ENCODE measurements at places on chromosomes 16 and 17.

DNA sequence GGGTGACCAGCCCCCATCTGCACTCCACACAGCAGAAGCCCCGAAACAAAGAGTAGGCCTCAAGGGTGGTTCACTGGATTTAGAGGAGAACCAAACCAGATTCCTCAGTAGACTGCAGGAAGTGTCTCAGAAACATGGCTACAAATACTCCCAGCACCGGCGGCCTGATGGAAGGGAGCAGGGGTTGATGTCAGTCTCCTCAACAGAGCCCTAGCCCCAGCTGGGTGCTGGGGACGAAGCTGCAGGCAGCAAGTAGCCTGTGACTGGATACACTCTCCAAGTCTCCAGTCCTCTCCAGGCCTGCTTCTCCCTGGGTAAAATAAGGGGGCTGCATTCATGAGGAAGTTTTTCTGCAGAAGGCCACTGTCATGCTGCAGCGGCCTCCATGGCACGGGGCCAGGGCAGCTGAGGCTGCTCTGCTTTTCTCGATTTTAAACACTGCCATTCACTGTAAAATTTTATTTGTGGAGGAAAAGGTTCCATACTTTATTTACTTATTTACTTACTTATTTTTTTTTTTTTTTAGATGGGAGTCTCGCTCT lies 36.7 kb upstream of the SREBF1 start:
- DNase-seq = no peak

DNA sequence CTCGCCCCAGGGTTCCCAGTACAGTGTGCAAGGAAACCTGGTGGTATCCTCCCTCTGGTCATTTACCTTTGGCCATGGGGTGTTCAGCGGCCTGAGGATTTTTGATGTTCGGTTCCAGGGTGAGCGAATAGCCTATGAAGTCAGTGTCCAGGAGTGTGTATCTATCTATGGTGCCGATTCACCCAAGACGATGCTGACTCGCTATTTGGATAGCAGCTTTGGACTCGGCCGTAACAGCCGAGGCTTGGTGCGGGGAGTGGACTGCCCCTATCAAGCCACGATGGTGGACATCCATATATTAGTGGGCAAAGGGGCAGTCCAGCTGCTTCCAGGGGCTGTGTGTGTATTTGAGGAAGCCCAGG lies 1.2 kb downstream of the AOC2 start:
- DNase-seq = no peak

GRCh38 chr16:79253100-79253631 lies 347.4 kb downstream of the MAF start:
- no peak for DNase-seq

GRCh38 chr16:82031116-82032084 lies 3.7 kb upstream of the HSD17B2 start:
- no peak for DNase-seq

GRCh38 chr17:65109990-65110680 lies 27.0 kb upstream of the RGS9 start:
- no peak for DNase-seq

- no peak for DNase-seq
Observed at GRCh38 chr17:2545393-2545792, 33.7 kb upstream of the METTL16 start.

GRCh38 chr16:35195173-35195863 lies 1735.9 kb downstream of the TP53TG3F start:
- no peak for DNase-seq

DNA sequence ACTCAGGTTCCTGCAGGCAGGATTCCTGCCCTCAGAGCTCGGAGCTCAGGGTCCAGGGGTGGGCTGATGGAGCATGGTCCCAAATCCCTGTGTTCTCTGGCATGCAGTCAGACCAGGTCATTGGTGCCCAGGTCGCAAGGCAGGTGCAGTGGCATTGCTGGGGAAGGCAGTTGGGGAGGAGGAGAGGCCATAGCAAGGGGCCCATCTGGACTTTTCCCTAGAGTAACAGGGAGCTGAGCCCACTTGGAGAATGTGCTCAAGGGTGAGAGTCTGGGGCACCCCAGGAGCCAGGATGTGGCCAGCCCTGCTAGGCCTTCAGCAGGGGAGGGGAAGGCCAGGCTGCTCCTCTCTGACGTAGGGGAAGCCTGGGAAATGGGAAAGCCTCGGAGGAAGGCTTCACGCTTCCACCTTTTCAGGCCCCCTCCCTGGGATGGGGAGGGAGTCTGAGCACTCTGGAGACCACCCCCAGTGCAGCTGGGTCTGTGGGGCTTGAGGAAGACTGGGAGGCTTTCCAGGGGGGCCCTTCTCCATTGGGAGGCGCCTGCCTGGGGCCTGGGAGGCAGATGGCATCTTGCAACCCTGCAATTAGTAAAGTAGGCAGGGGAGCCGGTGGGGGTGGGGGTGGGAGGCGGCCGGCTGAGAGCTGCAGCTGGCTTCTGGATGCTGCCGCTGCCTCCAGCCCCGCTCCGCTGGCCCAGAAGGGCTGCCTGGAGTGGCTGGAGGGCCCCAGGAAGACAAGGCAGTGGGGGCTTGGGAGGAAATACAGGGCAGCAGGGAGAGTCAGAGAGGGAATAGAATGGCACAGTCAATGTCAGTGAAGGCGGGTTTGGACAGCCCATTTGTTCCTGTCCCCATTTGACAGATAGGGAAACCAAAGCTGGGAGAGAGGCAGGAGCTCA lies 21.1 kb upstream of the DOK4 start:
- no peak for DNase-seq

DNA sequence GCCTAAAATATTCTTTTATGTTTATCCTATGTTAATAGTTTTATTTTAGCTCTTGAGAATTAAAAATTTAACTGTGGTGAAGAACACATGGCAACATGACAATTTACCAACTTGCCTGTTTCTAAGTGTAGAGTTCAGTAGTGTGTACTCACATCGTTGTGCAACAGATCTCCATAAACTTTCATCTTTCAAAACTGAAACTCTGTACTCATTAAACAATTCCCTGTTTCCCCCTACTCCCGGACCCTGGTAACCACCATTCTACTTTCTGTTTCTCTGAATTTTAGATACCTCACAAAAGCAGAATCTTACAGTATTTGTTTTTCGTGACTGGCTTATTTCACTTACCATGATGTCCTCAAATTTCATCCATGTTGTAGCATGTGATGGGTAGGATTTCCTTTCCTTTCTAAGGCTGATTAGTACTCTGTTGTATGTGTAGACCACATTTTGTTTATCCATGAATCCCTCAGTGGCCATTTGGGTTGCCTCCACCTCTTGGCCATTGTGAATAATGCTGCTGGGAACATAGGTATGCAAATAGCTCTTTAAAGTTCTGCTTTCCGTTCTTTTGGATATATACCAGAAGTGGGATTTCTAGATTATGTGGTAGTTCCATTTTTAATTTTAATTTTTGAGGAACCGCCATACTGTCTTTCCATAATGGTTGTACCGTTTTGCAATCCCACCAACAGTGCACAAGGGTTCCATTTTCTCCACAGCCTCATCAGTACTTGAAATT lies 17.4 kb downstream of the IST1 start:
- no peak for DNase-seq

DNA sequence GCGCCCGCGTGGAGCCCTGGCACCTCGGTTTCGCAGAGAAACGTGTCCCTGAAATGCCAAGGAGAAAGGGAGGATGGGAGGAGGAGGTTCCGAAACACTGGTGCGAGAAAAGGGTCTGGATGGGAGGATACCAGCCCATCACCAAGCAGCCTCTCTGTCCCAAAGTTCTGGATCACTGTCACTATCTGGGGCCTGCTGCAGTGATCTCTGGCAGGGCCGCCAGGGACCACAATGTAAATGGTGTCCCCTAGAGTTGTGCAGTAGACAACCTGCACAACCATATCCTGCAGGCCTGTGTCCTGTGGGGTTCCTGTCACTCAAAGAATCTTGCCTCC lies 229.3 kb downstream of the C16orf78 start:
- DNase-seq = no peak

DNA sequence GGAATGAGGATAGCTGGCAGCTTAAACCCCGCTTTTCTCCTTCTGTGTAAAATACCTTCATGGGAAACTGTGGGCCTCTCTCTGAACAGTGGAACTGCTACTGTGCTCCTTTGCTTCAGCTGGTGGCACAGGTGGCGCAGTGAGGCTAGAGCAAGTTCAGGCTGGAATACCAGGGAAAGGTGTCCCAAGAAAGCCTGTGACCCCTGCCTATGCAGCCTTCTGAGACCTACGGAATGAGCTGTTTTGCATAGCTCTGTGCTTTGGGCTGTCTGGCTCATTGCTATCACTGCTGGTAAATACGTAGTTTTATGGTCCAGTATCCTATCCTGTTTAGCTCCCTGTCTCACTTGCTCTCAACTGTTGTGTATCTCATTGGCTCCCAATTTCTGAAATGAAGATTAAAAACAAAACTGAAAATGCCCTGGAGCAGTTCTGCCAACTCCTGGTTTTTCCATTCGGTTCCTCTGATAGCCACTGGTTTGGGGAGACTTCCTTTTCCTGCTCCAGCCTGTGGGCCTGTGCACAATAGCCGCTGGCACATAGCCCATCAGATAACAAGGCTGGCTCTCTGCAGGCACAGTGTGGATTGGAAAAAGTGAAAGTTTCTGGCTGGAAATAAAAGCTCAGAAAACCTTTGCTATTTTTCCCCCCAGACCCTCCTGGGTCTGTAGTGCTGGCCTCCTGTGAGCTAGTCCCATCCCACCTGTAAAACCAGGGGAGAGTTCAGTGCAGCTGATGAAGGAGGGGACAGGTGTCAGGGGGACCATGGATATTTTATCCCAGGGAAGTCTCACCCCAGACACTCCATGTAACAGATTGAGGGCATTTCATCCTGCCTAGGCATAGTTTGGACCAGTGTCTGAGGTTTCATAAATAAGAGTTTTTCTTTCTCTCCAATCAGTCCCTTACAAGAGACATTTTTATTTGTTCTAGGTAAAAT lies 24.0 kb downstream of the LIMD2 start:
- no peak for DNase-seq

- DNase-seq = no peak
Observed at GRCh38 chr17:31806921-31807320, 52.1 kb downstream of the COPRS start.

DNA sequence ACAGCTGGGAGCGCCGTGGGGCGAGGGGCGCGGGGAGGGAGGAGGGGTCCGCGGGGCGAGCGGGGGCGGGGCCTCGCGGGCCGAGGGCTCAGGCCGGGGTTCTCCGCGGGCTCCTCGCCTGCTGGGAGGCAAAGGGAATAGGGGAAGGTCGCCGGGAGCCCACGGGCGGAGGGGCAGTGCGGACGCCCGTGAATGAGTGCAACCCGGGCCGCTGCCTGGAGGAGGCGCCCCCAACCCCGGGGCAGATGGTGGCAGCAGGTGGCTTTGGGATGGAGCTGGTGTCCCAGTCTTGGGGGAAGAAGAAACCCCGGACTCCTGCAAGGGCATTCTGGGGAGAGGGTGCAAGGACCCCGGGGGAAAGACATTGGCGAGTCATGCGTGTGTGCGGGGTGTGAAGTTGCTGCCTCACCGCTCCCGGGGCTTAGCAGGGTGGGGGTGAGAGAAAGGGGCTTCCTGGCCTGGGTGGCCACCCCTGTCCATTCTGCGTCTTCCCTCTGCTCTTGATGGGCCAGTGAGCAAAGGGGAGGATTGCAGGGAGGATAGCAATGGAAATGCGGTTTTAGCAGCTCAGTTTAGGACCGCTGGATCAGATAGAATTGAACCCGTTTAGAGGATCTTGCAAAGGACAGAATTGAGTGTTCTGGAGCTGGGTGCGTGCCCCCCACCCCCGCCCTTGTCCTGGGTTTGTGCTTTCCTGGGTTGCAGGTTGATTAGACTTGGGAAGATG lies 526 bp downstream of the KIAA0513 start:
- DNase-seq = peak; percentile 45

DNA sequence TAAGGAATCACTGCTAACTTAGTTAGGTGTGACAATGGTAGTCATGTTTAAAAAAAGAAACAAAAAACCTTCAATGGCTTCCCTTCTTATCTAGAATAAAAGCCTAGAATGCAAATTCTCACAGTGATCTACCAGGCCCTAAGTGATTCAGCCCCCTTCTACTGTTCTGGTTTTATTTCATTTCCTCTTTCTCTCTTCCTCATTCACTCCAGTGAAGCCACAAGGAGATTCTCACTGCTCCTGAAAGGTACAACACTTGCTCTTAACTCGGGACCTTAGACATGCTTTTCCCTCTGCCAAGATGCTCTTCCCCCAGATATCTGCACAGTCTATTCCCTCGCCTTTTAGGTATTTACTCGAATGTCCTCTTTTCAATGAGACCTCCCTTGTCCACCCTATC lies 3.7 kb downstream of the PIGS start:
- DNase-seq = no peak

DNA sequence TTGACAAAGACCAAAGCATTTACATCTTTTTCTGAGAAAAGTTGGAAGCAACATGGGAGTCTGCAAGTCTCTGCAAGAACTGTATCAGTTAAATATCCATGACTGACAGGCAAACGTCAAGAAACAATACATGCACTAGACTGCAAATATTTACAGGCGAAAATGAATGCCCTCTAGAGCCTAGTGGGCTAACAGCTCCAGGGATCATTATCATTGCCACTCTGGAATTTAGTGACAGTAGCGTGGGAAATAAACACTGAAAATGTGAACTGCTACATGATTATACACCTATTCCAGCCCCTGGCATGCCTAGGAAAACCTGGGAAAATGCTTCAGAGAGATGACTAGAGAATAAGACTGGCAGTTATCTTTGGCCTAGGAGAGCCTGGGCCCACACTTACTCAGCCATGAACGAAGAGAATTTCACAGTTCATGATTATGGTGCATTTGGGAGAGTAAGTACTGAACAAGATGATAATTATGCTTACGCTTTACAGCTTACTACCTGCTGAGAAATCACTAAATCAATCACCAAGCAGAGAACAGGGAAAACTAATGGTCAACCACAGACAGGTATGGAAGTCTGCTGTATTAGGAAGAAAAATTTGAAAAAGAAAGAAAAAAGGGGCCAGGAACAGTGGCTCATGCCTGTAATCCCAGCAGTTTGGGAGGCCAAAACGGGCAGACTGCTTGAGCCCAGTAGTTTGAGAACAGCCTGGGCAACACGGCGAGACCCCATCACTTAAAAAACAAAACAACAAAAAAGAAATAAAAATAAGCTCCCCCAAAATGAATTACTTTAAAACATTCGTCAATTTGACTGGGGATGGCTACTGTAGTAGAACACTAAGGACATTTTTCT lies 66.6 kb upstream of the CLEC18B start:
- DNase-seq = no peak

DNA sequence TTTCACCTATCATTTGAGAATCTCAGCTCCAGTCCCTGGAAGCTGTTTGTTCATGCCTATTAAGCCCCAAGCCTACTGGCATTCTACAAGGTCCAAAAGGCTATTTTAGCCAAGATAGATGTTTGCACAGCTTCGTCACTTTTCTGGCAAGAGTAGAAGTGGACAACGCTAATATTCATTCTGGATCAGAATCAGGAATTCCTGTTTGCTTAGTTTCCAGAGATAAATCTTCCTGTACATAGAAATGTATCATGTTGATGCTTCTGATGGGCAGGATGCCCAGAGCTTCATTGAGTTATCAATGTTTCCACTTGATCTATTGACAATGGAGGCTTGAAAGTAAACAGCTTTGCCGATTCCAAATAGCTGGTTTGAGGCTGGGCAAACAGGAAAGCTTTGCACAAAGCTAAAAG lies 260.7 kb upstream of the CA10 start:
- no peak for DNase-seq

DNA sequence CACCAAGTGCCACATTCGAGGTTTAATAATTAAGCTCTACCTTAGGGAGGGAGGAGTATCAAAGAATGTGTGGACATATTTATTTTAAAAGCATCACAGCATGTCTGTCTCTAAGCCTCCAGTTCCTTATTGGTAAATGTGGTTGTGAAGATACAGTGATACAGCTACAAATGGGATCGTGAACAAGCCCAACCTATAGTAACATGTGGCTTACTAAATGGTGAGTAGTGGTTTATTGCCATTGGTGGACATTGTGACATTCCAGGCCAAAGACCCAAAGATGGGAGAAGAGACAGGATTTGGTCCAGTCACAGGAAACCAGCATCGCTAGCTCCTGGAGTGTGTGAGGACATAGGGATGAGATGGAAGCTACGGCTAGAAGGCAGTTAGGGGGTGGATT lies 51.2 kb downstream of the IQCK start:
- no peak for DNase-seq
